Right hindlimb (tissue), 1 donor: ENCODE measurements at places on chromosomes 7 and 10.

- no peak for DNase-seq
Observed at GRCh38 chr7:16817536-16817935, 12.7 kb upstream of the AGR2 start.

DNA sequence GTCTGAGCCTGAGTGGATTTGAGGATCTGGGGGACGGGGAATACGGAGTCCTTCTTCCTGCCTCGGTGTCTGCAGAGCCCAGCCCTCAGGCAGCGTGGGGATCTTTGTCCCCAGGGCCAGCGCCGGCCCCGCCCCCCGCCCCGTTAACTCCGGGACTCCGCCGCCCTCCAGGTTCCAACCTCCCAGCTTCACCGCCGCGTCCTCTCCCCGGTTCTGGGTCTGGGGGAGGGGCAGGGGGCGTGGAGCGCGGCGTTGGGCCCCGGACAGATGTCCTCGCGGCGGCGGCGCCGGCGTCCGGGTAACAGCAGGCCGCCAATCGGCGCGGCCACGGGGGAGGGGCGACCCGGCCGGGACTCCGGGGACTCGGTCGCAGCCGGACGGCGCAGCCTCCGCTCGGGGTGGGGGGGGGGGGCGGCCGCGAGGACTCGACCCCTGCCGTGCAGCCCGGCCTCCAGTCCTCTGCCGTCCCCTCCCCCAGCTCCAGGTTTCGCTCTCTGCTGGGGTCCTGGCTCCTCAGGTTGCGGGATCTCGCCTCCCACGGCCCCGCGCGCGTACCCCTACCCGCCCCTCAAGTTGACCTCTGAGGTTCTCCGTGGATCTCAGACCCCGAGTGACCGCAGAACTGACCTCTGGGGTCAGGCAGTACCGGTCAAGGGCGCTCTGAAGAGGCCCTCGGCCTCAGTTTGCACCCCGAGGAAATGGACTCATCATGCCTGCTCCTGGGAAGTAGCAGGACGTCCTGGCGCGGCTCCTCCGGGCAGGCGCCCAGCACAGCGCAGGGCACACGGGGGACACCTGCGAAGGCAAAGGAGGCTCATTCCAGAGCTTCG, 2.3 kb upstream of the ELFN1 start:
- DNase-seq = peak; percentile 49

- DNase-seq = no peak
Observed at GRCh38 chr7:73903321-73904218, 42.6 kb downstream of the TMEM270 start.

DNA sequence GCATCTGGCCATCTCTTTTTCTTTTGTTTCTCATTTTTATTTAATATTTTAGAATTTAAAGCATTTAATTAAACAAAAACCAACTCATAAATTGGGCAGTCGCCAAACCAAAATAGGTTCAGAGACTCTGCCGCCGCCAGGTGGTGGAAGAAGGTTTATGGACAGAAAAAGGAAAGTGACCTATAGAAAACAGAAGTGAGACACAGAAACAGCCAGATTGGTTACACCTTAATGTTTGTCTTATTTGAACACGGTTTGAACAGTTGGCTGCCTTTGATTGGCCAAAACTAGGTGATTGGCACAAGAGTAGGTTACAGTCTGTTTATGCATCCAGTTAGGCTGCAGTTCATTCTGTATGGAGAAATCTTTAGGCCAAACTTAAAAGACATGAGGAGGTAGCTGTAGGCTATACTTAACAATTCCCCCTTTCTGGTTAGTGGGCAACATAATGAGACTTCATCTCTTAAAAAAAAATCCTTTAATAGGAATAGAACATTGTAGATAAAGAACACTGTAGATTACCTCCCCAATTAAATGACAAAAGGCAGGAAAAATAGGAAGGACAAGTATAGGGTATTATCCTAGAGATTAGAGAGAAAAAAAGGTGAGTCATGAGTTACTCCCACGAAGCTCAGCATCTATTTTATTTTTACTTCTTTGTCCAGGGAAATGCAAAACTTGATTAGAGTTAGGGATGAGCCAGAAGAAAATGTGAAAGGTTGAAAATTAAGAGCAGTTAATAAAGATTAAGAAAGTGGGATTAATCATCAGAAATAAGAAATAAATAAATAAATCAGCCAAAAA, 23.9 kb upstream of the CYCS start:
- DNase-seq = no peak

DNA sequence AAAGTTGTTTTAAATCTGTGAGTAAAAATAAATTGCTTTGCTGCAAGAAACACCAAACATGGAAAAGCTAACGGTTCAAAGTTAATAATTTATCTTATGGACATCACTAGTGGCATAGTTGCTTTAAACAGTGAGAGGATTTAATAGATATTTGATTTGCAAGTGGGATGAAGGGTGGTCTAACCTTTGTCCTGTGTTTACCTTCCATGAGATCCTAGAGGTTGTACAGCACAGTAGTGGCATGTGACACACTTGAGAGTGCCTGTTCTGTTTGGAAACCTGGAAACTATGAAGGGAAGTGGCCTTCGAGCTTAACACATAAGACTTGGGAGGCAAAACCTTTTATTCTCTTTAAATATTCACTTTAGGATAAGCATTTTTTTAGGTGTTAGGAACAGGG, 16.0 kb downstream of the EGFR start:
- no peak for DNase-seq

DNA sequence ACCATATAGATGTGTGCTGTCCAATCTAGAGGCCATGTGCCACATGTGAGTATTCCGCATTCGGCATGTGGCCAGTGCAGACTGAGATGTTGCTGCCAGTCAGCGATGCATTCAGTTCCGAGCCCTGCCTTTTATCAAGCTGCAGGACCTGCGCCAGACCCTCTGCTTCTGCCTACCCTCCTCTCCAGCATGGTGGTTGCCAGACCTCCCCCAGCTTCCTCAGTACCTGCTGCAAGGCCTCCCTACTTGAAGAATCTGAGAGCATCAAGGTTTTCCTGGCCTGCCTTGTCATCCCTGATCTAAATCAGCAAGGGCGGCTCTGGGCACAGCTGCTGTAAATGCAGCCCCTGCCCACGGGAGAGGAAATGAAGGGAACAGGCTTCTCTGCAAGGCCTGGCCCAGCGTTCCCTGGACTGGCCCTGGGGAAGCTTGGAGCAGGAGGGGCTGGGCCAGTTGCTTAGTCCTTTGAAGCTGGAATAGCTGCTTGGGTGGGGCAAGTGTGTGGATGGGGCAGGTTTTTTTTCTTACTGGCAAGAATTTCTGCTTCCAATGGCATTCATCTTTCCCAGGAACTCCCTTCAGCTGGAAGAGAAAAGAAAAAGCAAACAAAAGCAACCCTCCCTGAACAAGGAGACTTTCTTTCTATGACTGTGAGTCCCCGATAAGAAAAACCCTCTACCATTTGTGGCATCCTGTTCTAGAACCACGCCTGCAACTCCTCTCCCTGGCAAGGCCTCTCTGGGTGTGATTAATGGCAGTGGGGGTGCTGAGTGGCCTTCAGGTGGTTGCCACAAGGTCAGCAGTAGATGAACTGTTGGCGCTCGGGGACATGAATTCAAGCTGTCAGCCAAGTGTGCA, 93.0 kb downstream of the NHLRC2 start:
- DNase-seq = no peak

- no peak for DNase-seq
Observed at GRCh38 chr7:40716052-40716451, 581.2 kb downstream of the SUGCT start.

GRCh38 chr10:71323407-71323806, 4.3 kb downstream of the SLC29A3 start:
- DNase-seq = no peak

DNA sequence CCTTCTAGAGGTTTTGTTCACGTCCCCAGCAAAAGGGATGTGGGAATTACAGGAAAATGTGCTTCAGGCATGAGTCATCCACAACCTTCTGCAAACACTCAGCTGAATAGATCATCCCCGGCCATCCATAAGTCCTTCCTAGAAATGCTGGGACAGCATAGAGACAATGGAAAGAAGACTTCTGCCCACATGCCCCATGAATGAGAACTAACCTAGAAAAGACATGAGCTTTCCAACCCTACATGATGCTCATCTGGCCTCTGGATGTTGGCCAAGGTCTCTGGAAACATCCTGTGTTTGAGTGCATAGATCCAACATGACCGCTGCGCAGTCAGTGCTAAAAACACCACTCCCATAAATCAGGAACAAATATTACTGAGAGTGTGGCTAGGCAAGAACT, 277.5 kb downstream of the PLXNA4 start:
- no peak for DNase-seq

DNA sequence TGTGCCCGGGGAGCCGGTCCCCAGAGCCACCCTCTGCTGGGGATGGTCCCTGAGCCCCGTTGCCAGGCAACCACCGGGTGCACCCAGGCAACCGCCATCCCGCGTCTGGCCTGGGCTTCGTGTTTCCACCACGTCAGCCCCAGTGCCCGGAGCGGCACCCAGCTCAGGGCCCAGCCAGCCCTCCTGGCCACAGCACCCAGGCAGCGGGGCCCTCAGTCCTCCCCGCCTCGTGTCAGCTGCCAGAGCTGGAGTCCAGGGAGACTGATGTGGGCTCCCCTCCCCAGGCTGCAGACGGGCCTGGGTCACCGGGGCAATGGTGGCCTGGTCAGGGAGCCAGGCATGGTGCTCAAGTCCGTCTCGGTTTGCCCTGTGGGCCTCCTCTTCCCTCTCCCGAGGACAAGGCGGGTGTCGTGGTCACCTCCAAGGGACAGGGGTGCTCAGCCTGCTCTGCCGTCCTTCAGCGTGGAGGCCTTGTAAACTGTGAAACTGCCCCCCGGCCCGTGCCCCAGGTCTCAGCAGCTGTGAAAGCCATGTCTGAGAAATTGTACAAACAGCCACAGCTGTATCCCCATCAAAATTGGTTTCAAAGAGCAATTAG, 72.5 kb downstream of the MICALL2 start:
- no peak for DNase-seq

- no peak for DNase-seq
Observed at GRCh38 chr10:60290558-60290957, 99.1 kb downstream of the ANK3 start.

DNA sequence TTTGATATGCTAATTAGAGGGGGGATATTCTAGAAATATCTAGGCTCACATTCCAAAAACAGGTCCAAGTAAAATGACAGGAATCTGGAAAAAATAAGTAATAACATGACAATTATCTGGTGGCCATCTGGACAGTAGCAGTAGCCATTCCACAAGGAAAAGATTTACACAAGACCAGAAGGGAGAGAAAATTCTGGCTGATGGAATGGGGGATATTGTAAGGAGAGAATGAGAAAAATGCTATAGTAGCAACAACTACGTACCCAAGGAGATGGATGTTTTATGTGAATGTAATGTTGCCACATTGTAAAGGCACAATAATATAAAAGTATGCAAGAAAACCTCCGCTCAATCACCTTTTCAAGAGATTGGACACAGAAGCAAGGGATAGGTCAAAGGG, 5.4 kb downstream of the MYOF start:
- no peak for DNase-seq

GRCh38 chr7:123864436-123864835, 19.5 kb downstream of the HYAL4 start:
- no peak for DNase-seq

- DNase-seq = peak; percentile 61
Observed at GRCh38 chr10:17742918-17743317, 9.1 kb upstream of the TMEM236 start.

- DNase-seq = no peak
Observed at GRCh38 chr10:22346096-22346661, 883 bp downstream of the SPAG6 start.

DNA sequence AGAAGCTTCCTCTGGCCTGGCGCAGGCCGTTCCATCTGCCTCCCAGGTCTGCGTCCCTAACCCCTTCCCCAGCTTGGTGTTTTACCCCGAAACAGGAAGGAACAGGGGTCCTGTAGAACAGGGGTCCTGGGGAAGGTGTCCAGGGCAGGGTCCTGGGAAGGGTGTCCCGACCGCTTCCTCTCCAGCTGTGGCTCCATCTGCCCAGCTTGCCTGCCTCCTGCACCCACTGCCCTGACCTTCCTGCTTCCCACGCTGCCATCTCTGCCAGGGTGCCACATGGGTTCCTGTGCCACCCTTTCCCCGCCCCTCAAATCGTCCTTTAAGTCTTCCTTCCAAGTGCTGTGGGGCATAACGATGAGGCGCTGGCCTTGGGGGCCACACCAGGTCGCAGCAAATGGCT, 32.4 kb downstream of the WDR86 start:
- DNase-seq = no peak

- DNase-seq = no peak
Observed at GRCh38 chr10:72762042-72762441, 70.1 kb downstream of the MCU start.

GRCh38 chr7:126685018-126685573, 567.6 kb downstream of the GRM8 start:
- DNase-seq = no peak

GRCh38 chr7:7908622-7909145, 59.9 kb upstream of the GLCCI1 start:
- DNase-seq = no peak

DNA sequence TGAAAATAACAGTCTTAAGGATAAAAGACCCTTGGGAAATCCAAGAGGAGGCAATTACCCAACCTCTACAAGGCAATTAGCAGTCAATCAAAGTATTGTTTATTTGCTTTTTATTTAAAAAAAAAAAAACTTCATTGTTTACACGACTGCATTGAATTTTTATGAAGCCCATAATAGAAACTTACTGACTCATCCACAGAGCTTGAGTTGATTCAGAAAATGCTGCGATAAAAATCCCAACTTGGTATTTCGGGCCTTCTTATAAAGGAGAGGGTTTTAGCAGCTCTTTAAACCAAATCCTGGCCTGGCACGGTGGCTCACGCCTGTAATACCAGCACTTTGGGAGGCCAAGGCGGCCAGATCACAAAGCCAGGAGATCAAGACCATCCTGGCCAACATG, 69.2 kb upstream of the PALS2 start:
- DNase-seq = no peak

GRCh38 chr7:80623503-80624252, 14.8 kb upstream of the CD36 start:
- no peak for DNase-seq
